ENCODE measurements at places on chromosomes 13 and 19.
A peak's percentile ranks its signal among the peaks of the same experiment; 100 is the strongest.

DNA sequence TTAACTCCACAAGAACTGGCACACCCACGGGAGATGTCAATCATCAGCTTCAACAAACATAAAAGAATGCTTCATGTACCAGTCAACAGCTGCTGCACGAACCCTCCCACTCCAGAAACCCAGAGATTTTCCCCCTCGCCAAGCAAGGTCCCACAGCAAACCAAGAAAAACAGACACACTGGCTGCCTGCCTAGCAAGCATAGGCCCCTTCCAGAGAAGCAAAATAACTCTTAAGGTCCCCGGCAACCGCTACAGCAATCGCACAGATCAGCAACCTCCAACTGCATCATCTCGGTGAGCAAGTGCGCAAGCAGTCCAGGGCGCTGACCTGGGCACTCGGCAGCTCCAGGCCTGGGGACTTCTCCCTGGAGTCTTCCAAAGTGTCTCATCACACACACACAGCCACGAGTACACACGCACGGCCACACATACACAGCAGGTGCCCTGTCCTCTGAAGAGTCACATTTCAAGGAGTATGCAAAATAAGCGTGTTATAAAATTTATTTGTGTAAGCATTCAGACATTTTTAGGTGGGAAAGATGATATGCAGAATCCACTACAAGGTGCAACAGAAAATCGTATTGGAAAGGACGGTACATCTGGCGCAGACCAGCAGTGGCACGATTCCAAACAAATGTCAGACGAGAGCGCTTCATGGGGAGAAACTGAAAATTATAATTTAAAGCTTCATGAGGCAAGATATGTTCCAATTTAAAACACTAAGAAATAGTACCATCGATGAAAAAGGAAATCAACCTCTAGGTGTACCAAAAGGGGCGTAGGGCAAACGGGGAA lies 125.0 kb downstream of the STK24 start:
- DNase-seq = no peak

DNA sequence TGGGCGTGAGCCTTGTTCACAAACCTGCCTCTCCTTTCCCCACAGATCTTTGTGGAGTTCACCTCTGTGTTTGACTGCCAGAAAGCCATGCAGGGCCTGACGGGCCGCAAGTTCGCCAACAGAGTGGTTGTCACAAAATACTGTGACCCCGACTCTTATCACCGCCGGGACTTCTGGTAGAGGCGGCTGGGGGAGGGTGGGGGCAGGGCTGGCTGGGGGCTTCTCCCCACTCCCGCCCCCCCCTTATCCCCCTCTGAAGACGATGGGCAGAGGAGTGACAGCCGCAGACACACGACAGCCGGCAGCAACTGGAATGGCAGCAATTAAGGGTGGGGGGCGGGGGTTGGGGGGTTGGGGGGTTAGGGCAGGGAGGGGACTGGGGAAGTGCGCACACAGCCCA lies 1.1 kb upstream of the EPN1 start:
- peak; percentile 27 for DNase-seq

DNA sequence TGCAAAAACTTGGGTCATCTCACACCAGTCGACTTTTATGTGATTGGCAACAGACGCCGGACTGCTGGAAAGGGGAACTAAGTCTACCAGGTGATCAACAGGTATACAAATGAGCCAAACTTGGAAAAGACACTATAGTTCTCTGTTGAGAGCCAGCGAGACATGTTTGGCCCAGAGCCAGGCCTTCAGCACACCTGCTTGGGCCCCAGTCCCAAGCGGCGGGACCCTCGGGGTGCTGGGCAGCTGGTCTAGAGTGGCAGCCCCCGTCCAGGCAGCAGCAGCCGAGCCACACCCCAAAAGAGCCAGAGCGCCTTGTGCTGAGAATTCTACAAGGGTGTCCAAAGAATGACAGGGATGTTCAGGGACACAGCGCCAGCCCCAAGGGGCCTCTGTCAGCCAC lies 28.0 kb downstream of the NAXD start:
- DNase-seq = no peak

GRCh38 chr13:44197791-44198770 lies 175.5 kb upstream of the SERP2 start:
- no peak for DNase-seq

DNA sequence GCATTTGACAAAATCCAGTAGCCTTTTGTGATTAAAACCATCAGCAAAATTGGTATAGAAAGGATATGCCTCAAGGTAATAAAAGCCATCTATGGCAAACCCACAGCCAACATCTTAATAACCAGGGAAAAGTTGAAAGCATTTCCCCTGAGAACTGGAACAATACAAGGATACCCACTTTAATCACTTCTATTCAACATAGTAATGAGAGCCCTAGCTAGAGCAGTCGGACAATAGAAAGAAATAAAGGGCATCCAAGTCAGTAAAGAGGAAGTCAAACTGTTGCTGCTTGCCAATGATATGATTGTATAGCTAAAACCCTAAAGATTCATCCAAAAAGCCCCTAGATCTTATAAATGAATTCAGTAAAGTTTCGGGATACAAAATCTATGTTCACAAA lies 1510.3 kb downstream of the PCDH9 start:
- no peak for DNase-seq

DNA sequence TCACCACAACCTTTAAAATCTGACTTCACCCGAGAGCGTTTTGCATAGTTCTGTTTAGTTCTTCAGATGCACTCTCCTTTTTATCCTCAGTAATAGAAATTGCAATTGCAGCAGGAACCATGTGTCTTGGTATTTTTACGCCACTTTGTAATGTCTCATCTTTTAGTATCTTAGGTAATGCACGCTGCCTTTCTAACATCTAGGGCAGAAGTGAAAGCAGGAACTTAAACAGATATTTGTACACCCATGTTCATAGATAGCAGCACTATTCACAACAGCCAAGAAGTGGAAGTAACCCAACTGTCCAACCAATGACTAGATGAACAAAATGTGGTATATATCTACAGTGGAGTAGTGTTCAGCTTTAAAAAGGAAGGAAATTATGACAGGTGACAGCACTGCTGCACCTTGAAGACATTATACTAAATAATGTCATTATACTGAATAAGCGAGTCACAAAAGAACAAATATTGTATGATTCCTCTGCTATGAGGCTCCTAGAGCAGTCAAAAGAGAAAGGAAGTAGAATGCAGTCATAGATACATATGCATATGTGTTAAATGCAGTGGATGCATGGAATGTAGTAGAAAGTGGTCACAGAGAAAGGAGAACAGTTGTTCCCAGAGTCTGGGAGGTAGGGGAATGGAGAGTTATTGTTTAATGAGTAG lies 105.9 kb upstream of the GJB6 start:
- no peak for DNase-seq

DNA sequence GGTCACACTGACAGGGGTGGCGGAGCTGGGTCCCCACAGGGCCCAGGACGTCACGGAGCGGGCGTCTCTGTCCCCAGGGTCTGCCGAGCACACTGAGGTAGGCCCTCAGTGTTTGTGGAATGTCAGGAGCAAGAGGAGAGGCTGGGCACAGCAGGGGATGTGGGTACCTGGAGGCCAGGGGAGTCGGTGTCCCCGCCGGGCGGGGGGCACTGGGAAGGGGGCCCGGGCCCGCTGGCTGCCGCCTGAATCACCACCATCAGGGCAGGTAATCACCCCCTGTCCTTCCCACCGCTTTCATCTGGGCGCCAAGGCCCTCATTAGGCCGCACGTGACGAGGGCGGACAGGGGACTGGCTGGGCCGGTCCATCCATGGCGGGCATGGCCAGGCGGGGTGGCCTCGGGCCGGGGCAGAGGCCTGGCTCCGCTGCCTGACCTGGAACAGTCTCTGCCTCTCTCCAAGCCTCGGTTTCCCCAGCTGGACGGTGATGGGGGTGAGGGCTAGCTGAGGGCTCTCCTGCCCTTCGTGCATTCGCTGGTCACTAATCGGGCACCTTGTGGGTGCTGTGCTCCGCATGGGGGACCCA lies 1.0 kb downstream of the FGF22 start:
- no peak for DNase-seq

GRCh38 chr13:97434397-97435201 lies 630 bp downstream of the RAP2A start:
- peak; percentile 21 for DNase-seq

GRCh38 chr19:33390101-33390907 lies 16.8 kb downstream of the CEBPG start:
- no peak for DNase-seq

DNA sequence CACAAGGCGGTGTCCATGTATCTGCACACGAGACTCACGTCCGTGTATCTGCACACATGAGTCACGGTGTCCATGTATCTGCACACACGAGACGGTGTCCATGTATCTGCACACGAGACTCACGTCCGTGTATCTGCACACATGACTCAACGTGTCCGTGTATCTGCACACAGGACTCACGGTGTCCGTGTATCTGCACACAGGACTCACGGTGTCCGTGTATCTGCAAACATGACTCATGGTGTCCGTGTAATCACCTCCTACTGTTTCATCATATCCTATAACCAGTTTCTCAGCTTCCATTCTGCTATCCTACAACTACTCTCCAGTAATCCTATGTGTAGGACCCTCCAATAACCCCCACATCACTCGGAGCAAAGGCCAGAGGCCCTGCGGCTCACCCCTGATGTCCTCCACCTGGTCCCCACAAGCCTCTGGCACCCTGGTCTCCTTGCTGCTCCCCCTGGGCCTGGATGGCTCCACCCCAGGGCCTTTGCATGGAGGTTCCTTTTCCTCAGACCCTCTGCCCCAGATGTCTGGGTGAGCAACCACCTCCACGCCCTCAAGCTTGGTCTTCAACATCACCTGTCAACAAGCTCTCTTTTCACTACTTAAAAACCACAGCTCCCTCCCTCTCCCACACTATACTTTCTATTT lies 2.5 kb upstream of the TMEM255B start:
- no peak for DNase-seq

Measured in CD4-positive, alpha-beta T cell (primary cell).